ENCODE measurements at places on chromosomes 4 and X.

DNA sequence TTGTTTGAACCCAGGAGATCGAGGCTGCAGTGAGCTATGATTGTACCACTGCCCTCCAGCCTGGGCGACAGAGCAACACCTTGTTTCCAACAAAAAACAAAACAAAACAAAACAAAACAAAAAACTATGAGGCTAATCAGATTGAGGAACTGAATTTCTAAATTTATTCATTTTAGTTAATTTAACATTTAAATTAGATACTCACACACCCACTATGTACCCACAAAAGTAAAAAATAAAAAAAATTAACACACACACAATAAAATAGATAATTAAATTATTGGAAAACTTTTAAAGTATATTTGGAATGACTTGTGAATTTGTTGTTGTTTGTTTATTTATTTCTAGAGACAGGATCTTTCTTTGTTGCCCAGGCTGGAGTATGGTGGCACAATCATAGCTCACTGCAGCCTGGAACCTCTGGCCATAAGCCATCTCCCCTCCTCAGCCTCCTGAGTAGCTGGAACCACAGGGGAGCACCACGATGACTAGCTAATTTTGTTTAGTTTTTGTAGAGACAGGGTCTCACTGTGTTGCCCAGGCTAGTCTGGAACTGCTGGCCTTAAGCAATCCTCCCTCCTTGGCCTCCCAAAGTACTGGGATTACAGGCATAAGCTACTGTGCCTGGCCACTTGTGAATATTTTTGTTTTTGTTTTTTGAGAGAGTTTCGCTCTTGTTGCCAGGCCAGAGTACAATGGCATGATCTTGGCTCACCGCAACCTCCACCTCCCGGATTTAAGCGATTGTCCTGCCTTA lies 9.8 kb upstream of the ZNF157 start:
- DNase-seq, result no peak

DNA sequence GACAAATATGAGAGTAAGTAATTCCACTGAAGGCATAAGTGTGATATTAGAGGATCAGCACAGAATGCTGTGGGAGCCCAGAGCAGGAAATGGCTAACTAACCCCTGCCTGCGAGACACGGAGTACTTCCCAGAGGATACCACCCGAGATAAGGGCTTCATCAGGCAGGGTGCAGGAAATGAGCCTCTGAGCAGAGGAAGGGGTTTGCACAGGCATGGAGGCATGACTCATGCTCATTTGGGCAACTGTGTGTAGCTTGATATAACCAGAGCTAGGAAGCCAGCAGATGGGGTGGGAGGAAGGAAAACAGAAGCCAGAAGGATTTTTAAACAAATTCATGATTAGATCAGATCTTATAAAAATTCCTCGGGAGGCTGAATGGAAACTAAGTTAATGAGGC lies 70.0 kb upstream of the TSPAN5 start:
- DNase-seq, result no peak

- DNase-seq, result no peak
Measured at GRCh38 chr4:142463206-142463605, 382.9 kb downstream of the INPP4B start.

DNA sequence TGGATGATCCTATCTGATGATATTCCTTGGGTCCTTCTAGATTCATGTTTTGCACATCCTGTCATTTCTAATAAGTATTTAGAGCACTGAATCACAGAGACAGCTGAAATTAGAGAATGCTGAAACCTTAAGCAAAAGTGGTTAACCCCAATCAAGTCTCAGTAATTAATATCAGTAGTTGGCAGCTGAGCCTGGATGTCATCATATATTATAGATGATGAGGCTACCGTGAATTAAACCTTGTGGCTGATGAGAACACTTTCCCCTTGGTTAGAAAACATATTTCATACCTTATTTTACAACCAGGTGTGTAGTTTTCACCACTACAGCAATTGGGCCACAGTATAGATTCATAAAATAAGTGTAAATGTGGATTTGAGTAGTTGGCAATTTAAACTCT lies 499.0 kb downstream of the PDGFC start:
- no peak for DNase-seq

DNA sequence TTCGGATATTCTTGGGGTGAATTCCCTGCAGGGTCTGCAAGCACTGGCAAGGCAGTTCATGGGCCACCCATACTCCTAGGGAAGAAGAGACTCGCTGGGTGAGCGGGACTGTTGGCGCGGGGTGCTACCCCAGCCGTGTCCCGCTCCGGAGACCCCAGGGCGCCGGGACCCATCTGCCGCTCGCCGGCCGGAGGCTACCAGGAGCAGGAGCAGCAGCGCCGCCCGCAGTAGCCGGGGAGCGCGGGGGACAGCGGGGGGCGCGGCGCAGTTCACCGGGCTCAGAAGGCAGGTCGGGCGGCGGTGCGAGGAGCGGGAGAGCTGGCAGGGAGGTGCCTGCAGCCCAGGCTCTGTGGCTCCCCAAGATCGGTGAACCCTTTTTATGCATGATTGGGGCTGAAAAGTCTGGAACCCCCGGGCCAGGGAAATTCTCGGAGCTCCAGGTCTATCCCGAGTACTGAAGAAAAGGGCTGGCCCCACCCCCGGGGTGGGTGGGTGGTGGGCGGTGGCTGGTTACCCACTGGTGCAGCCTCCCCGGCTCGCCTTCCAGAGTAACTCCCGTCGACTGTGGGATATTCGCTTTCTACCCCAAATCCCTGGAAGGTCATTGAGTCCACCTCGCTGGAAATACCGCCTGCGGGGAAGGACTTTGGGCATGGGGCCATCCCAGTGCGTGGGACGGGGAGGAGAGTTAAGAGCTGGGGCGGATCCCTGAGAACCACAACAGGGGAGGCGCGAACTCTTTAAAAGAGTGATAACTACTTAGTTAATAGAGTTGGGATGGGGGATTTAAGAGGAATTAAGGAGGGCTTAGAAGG lies 37.6 kb downstream of the PF4 start:
- no peak for DNase-seq
